ENCODE measurements at places on chromosomes 7 and 10.

GRCh38 chr7:159005618-159006017 is 139.0 kb downstream of the VIPR2 start:
- no peak for DNase-seq

DNA sequence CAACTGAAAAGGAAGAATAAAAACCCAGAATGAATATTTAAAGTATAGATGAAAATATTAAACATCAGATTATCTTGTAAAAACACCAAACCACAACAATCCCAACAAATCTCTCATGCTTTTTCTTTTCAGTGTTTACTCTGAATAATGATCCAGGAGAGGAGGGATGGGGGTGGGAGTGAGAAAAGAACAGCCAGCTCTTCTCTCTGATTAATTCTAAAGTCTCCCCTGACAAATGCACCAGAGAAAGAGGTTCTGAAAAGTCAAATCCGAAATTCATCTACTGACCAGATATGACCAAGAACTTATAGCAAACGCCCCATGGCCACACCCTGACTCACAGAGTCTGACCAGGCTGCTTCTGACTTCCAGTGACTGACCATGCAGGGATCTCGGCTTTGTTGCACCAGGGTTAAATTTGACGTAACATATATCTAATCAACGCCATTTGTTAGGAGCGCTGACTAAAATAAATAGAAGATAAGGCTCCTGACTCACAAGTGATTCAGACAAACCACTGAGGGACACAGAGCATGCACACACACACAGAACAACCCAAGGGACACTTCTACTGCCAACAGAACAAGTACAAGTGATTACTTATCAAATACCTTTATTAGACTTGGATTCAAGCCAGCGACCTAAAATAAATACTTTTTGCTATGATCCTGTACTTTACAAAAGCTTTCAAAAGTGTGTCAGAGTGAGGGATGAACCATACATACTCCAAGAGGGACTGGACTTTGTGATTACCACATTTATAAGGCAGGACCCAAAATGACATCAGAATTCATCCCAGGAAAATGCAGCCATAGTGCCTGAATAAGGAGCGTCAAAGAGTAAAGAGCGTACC is 9.3 kb upstream of the SPOCK2 start:
- no peak for DNase-seq

DNA sequence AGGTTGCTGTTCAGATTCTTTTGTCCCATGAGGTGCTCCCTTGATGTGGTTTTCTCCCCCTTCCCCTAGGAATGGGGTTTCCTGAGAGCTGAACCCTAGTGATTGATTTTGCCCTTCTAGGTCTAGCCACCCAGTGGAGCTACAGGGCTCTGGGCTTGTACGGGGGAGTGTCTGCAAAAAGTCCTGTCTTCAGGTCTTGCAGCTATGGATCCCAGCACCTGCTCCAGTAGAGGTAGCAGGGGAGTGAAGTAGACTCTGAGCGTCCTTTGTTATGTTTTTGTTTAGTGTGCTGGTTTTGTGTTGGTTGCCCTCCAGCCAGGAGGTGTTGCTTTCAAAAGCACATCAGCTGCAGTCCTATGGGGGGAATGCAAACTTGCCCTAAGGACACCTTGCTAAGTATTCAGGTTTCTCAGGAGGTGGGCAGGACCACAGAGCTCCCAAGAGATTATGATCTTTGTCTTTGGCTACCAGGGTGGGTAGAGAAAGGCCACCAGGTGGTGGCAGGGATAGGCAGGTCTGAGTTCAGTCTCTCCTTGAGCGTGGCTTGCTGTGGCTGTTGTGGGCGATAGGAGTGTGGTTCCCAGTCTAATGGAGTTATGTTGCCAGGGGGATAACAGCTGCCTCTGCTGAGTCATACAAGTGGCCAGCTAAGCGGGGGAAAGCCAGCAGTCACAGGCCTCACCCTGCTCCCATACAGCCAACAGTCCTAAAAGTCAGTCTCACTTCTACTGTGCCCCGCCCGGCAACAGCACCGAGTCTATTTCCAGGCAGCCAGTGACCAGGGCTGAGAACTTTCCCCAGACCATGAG is 92.4 kb upstream of the JCAD start:
- no peak for DNase-seq

- DNase-seq = no peak
Observed at GRCh38 chr7:90453259-90453891, 16.1 kb upstream of the PTTG1IP2 start.

GRCh38 chr7:101996131-101996691 is 178.8 kb downstream of the CUX1 start:
- no peak for DNase-seq

DNA sequence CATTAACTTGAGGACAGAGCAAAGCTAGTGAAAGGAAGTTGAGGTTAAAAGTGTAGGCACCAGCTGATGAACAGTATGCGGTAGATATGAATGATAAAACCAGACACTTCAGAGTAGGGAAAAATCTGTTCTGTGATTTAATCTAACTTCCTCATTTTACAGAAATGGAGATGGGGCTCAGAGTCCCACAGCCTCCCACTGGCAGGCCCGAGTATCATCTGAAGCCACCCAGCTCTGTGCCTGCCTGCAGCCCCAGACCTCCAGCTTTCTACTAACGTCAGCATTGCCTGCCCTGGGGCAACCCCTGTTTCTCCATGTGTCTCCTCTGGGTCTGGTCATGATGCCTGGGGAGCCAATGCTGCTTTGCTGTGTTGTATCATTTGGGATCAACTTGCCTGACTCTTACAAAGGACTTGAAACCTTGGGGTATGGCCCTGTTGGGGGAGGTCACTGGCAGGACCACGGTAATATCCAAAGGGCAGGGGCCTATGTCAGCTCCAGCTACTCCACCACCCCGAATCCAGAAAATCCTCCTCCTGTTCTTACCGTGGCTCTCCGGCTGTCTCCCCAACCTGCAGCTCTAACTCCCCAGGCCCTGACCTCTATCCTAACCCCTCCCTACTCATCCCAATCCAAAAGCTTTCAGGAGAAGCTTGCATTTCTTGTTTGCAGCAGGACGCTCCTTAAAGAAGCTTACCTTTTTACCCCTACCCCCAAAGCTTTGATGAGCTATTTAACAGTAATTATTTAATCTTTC is 56.2 kb upstream of the NPY start:
- DNase-seq = peak; percentile 37

DNA sequence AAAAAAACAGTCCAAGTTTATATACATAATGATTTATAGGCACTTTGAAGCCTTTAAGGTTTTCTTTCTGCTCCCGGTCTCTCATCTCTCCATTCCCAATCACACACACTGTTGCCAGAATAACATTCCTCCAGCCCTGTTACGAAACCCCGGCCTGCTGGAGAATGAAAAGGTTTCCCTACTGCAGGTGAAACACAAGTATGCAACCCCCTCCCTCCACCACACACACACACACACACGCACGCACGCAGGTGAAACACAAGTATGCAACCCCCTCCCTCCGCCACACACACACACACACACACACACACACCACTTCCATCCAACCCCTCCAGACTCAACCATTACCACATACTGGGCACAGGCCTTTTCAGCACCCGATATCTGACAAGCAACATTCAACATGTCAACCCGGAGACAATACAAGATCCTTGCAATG is 87.5 kb downstream of the PARD3 start:
- DNase-seq = no peak

DNA sequence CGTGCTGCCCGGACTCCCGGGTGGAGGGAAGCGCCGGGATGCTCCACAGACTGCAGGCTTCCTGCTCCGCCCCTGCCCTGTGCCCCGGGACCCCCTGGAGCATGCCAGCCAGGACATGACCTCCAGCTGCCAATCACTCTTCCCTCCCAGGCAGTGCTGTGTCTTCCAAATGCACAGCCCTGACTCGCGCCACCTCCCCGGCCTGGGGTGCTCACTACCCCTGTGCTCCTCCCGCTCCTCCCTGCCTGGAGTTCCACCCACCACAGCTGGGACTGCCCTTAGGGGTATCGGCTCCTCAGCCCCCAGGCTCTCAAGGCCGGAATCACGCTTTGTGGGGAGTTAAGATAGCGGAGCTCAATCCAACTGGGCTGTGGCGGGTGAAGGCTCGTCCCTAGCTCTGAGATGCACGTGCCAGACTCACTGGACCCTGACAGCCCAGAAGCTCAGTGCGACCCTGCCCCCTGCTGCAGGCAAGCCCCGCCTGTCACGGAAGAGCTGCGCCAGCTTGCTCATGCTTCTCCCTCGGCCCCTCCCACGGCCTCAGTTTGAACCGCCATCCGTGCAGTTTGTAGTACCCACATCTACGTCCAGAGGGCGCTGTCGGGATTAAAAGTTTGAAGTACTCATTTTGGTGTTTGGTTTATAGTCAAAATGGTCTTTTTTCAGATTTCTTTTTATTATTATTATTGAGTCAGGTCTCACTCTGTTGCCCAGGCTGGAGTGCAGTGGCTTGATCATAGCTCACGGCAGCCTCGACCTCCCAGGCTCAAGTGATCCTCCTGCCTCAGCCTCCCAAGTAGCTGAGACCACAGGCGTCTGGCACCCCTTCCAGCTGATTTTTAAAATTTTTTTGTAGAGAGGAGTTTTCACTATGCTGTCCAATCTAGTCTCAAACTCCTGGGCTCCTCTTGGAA is 142.5 kb upstream of the TCERG1L start:
- peak; percentile 77 for DNase-seq

- DNase-seq = no peak
Observed at GRCh38 chr7:759569-759968, 32.5 kb upstream of the PRKAR1B start.

DNA sequence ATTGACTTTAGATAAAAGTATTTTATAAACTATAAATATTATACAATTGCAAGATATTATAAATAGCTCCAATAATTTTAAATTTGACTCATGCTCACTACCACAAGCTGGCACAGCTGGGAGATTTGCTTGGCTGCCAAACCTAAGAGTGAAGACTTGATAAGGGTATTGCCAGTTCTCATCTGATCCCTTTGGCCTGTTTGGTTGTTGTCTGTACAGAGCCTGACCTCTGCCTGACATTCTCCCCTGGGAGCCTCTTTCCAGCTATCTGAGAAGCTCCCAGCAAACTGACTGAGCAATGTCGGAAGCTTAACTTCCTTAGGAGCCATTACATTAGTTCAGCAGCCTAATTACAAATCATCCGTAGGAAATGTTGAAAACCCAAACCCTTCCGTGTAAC is 10.2 kb upstream of the LMOD2 start:
- DNase-seq = no peak

DNA sequence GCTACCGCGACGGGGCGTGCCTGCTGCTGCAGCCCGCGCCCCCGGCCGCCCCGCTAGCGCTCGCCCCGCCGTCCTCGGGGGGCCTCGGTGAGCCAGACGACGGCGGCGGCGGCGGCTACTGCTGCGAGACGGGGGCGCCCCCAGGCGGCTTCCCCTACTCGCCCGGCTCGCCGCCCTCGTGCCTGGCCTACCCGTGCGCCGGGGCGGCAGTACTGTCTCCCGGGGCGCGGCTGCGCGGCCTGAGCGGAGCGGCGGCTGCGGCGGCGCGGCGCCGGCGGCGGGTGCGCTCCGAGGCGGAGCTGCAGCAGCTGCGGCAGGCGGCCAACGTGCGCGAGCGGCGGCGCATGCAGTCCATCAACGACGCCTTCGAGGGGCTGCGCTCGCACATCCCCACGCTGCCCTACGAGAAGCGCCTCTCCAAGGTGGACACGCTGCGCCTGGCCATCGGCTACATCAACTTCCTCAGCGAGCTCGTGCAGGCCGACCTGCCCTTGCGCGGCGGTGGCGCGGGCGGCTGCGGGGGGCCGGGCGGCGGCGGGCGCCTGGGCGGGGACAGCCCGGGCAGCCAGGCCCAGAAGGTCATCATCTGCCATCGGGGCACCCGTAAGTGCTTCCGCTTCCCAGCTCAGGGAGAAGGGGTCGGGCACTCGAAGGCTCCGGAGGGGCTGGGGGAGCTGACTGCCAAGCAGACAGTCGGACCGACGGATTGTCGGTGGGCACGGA is 761 bp downstream of the PTF1A start:
- no peak for DNase-seq

- no peak for DNase-seq
Observed at GRCh38 chr10:132076578-132077081, 10.9 kb downstream of the JAKMIP3 start.

DNA sequence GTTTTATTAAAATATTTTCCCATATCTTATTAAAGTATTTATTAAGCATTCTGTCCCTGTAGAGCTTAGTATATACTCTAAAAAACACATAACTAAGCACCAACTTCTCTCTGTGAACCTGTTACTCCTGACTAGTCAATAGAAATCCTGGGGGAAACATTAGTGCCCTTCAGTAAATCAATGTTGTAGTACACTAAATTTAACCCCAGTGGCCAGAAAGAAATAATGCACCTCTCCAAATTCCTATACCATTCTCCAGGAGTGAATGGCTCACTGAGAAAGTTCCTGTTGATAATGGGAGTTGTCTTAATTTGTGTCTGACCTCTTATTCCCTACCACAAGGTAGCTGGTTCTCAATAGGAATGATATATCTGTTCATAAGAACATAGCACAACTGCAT is 188.2 kb downstream of the SEMA3D start:
- no peak for DNase-seq

GRCh38 chr10:130236711-130237110 is 100.5 kb downstream of the GLRX3 start:
- DNase-seq = no peak

GRCh38 chr10:89270153-89270483 is 18.5 kb upstream of the LIPA start:
- DNase-seq = no peak

DNA sequence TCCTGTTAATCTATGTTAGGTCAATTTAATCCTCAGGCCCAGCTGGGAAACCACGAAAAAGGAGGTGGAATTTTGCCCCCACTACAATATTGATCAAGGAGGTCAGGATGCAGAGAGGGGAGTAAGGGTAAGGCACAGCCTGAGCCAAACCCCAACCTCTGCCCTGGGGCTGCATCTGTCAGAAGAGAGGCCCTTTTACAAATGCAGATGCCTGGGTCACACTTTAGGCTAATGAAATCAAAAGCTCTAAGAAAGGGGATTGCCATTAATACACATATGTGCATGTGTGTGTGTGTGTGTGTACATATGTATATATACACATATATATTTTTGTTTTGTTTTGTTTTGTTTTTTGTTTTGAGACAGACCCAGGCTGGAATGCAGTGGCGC is 25.5 kb upstream of the TRUB1 start:
- DNase-seq = no peak

DNA sequence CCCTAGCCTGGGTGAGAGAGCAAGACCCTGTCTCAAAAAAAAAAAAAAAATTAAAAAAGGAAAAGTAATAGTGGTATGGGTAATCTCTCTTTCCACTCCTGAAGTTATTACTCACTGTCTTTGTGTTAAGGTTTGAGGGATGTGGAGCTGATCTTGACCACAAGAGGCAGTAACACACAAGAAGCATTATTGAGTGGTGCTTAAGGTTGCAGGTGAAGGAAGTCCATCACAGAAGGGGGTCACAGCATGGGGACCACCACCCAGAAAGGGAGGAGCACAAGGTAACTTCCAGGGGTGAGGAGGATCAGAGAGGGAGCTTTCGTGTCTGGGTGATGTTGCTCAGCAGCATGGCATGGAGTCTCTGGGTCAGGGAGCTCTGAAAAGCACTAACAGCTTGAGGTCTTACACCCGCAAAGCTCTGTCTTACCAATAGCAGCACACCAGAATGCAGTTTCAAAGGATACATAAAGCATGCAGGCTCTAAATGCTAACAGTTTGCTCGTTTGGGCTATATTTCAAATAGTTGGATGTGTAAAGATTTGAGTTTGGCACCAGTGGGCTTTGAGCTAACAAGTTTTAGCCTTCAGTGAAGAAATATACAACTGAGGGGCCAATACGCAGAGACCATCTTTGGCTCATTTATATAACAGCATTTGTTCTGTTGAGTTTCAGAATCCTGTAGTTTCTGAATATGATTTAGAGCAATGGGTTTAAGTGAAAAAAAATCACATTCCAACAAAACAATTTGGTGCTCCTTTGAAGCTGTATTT is 100.4 kb upstream of the DNAJC1 start:
- DNase-seq = no peak

- DNase-seq = no peak
Observed at GRCh38 chr7:44275957-44276570, 49.3 kb downstream of the CAMK2B start.

Measured in activated T-cell treated with anti-CD3 and anti-CD28 coated beads, Interleukin-2, amount 50 U/mL, for 24 hours (primary cell).